ENCODE measurements at places on chromosomes 16 and 17.

DNA sequence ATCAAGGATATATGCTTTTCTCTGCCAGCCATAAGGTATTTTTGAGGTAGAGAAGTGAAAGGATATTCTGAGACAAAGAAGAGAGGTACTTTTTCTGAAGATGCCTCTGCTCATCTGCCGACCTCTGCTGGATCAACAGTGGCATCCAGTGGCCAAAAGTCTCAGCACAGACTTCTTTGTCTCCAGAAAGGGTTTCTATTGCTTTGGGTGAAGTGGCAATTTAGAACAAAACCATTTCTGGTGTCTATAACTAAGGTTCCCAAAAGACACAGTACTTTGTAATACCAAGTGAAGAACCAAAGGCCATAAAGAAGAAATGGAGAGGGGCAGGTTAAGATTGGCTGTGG, 155.2 kb upstream of the C17orf78 start:
- DNase-seq: no peak

GRCh38 chr17:67211742-67212141, 33.3 kb downstream of the HELZ start:
- no peak for DNase-seq

DNA sequence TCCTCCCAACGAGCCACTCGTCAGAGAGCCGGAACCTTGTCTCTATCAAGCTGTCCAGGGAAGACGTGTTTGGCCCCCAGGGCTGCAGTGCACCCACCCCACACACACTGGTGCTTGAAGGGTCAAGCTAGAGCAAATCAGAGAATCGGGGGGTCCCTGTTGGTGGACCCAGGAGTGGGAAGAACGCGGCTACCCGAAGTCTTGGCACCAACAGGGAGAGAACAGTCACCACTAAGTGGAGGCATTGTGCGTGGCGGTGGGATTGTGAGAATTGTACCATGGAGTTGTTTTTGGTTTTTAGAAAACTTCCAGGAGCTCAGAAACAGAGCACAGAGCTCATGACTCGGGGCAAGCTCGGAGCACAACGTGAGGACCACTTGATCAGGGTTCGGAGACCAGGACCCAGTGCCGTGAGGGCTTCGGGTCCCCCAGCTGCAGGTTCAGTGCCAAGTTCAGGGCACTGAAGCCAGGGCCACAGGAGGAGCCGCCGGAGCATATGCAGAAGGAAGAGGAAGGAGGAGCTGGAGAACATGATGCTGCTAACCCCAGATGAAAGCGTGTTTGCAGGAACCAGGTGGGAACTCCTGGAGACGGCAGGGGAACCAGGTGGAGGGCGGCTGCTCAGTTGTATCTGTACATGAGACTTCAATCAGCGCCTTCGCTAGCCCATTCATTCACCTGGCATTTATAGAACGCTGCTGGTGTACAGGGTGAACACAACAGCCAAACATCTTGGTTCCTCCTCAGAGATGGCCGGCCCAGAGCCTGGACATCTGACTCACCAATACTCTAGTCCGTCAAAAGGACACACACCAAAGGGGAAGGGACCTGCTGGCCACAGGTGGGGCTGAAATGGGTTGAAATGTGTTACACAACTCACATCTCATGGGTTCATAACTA, 42.8 kb downstream of the METRNL start:
- DNase-seq: no peak

DNA sequence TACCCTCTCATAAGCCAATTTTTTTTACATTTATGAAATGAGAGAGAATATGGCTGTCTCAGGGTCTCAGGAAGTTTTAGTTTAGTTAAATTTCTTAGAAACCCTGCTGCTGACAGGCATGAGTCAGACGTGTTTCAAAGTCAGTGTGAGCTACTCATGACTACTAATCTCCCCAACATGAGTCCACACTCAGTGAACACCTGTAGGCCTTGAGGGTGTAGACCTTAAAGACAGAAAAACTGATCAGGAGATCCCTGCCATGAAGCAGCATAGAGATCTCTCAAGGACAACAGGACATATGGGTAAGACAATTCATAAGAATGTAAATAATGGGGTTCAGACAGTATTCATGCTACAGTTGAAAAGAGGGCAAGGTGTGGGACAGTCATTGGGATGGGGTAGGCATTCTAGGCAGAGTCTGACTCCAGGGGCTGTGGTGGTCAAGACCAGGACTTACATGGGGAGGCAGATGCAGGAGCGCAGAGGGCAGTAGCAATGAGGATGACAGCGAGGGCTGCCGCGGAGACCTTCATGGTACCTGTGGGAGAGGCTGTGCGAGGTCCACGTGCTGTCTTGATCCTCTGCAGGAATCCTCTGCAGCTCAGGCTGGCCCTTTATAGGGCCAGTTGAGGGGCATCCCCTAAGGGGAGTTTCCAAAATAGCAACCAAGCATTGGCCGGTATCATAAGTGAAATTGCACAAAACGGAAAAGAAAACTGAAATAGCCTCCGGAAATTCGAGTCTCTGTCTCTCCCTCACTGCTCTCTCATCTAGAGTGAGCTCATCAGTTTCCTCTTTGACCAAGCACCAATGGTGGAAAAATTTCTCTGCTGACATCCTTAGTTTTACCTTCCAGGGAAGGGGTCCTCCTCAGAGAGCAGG, at the start of gene CCL5:
Gene CCL5 (minus strand): TSS at position 588 of the 882 bp plus-strand sequence.
- DNase-seq: no peak

DNA sequence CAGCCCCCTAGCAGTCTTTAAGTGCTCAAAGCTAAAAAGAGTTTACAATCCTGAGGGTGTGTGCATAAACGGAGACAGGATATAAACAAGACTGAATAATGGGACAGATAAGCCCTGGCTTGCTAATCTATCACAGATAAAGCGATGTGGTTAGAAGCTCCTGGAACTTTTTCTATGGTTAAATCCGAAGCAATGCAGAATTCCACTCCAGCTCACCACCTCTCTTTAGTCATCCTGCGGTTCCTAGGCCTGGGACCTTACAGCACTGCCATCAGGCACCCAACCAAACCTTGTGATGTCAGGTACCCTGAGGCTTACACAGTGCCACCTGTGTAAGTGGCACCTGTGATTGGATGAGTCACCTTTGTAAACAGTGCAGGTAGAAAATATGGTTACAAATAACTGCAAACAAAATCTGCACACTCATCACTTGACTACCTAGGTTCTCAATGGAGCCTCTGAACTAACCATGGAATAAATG, 31.5 kb upstream of the B4GALNT2 start:
- DNase-seq: peak; percentile 33

GRCh38 chr16:48537275-48537674, 72.7 kb downstream of the N4BP1 start:
- no peak for DNase-seq

DNA sequence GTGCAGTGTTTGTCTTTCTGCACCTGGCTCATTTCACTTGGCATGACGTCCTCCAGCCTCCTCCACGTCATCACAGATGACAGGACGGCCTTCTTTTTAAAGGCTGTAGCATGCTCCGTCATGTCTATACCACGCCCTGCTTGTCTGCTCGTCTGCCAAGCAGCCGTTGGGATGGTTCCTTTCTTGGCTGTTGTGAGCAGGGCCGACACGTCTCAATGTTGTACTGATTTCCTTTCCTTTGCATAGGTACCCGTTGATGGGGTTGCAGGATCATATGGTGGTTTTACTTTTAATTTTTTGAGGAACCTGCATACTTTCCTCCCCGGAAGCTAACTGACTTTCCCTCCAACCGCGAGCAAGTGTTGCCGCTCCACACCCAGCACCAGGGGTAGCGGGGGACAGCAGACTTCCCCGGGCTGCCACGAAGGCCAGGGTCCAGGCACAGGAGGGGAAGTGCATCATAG, 212.2 kb upstream of the ZNF469 start:
- DNase-seq: no peak
